ENCODE measurements at places on chromosomes 3 and 15. TPM values are rescaled to one million over a fixed set of nuclear protein-coding genes. Genes with fewer than 3 reads are reported as not detected.

Gene PRRT3
- 1.7 TPM for total RNA-seq

DNA sequence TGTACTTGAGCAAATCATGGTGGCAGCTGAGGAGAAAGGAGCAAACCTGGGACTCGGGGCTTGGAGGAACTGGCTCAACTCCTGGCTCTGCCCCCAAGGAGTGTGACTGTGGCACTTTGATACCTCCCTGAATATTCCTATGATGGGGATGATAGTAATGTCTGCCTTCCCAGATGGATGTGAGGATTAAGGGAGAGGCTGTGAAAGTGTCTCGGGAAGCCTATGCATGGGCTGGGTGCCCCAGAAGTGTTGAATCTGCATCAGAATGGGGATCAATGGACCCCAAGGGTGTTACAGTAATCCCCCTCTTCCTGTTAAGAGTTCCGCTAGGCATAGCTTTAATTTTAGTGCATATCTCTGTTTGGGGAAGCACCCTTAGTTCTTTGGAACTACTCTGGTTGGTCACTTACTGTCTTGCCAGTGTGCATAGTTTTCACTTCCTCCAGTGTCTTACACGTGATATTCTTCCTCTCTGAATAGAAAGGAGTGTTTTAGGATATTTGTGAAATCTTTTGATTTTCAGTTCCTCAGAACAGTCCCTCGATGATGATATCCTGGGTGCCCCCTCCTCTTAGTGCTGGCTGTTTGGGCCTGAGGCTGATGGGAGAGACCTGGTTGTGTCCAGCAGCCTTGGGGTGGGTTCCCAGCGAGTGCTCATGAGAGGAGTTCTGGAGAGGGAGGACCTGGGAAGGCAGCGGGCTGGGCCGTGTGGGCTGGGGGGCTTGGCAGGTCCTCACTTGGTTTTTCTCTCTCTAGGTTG, 97.5 kb downstream of the CHDH start:
- H3K4me3 ChIP-seq = no peak overlapping the region
- no peaks in the 10 kb centered on the region for H3K36me3 ChIP-seq
- H3K27ac ChIP-seq = no peak overlapping the region
- DNase-seq = no peak
- H3K4me1 ChIP-seq = no peaks in the 10 kb centered on the region
- H3K27me3 ChIP-seq = no peaks in the 10 kb centered on the region

DNA sequence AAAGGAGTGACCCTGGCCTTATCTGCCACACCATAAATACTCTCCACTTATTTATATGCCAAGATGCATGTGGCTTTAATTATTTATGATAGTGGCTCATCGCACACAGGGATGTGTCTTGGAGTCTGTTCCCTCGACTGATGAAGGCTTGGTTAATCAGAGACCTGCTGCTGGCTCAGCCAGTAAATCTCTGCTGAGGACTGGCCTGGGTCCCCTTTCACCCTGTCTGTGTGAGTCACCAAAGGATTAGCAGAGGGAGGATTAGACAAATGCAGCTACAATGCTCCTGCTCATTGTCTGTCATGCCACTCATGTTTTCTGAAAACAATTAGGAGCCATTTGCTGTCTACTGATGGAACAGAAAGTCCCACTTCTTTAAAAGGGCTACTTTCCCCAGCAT, 226.8 kb downstream of the NTRK3 start:
- H3K36me3 ChIP-seq = peaks cover 4% of the 10 kb centered on the region
- H3K27ac ChIP-seq = no peak overlapping the region
- DNase-seq = no peak
- no peaks in the 10 kb centered on the region for H3K4me1 ChIP-seq
- H3K4me3 ChIP-seq = no peak overlapping the region

DNA sequence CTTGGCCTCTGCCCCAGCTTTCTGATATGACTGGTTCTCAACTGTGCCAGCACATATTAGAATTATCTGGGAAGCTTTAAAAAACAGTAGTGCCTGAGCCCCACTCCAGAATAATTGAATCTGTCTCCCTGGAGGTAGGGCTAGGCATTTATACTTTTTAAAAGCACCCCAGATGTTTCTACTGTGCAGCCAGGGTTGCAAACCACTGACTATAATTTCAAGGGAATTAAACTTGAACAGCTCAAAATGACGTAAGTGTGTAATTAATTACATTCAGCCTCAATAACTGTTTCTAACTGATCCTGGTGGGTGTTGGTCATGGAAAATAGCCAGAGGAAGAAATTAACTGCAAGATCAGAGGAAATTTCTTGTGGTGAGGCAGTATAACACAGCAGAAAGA, 4.4 kb upstream of the IRAK2 start:
- H3K36me3 ChIP-seq = no peaks in the 10 kb centered on the region
- H3K4me3 ChIP-seq = no peak overlapping the region
- no peak overlapping the region for H3K27ac ChIP-seq
- no peaks in the 10 kb centered on the region for H3K4me1 ChIP-seq
- H3K27me3 ChIP-seq = no peaks in the 10 kb centered on the region

DNA sequence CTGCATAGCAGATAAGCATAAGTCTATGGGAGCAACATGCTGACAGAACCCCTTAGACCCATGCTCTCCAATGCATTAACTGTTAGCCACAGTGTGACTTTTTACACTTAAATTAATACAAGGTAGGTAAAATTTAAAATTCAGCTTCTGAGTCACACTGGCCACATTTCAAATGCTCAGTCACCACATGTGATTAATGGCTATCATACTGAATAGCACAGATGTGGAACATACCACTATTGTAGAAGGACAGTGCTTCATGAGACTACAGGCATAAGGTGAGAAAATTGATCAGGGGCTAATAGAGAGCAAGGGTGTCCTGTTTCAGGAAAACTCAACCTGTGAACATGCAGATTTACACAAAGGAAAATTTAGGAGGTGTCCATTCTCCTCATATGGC, 357.0 kb upstream of the SEMA6D start:
- no peaks in the 10 kb centered on the region for H3K27me3 ChIP-seq
- no peaks in the 10 kb centered on the region for H3K4me1 ChIP-seq
- no peak overlapping the region for H3K4me3 ChIP-seq

Gene EFHB
- total RNA-seq = 0.81 TPM

Gene SLC28A1
- 4.1 TPM for total RNA-seq

DNA sequence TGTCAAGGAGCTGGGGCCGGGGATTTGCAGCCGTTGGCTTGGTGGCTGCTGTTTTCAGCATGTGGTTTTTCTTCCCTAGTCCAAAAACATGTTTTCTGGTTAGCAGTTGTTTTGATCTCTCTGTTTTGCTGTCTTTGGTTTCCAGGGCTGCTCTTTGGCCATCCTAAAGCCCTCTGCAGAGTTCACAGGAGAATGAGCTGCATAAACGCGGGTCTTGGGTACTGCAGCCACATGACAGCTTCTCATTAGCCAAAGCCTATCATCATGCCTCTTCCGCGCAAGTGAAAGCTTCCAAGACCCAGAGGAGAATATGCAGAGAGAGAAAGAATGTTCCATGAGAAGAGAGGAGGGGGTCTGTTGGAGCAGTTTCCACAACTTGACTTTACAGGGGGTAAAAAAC, 138.5 kb downstream of the NTRK3 start:
- H3K4me1 ChIP-seq = peaks cover 8% of the 10 kb centered on the region
- no peak overlapping the region for H3K4me3 ChIP-seq
- no peaks in the 10 kb centered on the region for H3K27me3 ChIP-seq
- H3K36me3 ChIP-seq = no peaks in the 10 kb centered on the region

DNA sequence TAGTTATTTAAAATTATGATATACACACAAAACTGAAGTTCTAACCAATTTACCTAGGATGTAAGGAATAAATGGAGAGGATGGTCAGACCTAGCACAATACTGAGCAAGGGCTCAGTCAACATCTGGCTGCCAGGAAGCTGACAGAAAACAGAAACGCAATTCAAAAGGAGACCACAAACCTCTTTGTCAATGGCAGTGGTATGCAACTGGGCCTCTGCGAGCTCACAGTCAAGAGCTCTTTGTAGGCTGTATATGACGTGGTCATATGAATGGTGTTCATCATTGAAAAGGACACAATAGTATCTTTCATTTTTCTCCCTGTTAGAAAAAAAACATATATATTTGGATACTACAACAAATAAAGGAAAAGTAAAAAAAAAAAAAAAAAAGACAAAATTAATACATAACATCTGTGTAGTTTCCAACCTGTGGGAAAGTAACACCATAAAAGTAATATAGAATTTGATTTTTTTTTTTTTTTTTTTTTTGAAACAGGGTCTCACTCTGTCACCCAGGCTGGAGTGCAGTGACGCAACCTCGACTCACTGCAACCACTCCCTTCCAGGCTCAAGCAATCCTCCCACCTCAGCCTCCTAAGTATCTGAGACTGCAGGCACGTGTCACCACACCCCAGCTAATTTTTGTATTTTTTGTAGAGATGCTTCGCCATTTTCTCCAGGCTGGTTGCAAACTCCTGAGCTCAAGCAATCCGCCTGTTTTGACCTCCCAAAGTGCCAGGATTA, 37.9 kb downstream of the UBR1 start:
- peaks cover 3% of the 10 kb centered on the region for H3K36me3 ChIP-seq
- no peaks in the 10 kb centered on the region for H3K27me3 ChIP-seq
- DNase-seq = no peak

GRCh38 chr15:80778621-80778963, 578 bp upstream of the CEMIP start:
- H3K27ac ChIP-seq = no peak overlapping the region
- no peaks in the 10 kb centered on the region for H3K36me3 ChIP-seq
- no peaks in the 10 kb centered on the region for H3K4me1 ChIP-seq
- H3K4me3 ChIP-seq = no peak overlapping the region
- no peak for DNase-seq

Gene MAP1A
- 36.4 TPM for total RNA-seq

GRCh38 chr15:27570746-27571145, 528.4 kb downstream of the OCA2 start:
- H3K27ac ChIP-seq = no peak overlapping the region
- H3K27me3 ChIP-seq = no peaks in the 10 kb centered on the region
- DNase-seq = no peak
- no peak overlapping the region for H3K4me3 ChIP-seq
- no peaks in the 10 kb centered on the region for H3K4me1 ChIP-seq

- no peaks in the 10 kb centered on the region for H3K4me1 ChIP-seq
- no peak for DNase-seq
- no peaks in the 10 kb centered on the region for H3K27me3 ChIP-seq
- H3K4me3 ChIP-seq = no peak overlapping the region
These were observed 103.8 kb upstream of the CFAP20DC start for GRCh38 chr3:59153648-59154047.
